ELF-1 (cell line): ENCODE measurements at places on chromosomes 6 and 20.

DNA sequence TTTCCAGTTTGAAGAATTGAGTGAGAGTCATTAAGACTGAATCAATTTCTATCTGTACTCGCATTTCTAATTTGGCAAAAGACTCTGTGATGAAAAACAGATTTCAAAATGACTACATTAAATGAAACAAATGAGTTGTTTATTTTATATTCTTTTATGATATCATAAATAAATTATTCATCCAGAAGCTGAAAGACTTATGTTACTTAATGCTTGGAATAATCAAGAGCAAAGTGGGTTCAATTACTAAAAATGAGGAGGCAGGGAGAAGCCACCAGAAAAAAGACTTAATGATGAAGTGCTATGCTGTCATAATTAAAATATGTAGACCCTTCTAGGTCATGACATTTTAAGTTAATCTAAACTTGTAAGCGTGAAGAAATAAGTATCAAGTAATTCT lies 130.6 kb upstream of the FERMT1 start:
- DNase-seq, result no peak

GRCh38 chr6:130009146-130009545 lies 9.2 kb upstream of the L3MBTL3 start:
- no peak for DNase-seq

DNA sequence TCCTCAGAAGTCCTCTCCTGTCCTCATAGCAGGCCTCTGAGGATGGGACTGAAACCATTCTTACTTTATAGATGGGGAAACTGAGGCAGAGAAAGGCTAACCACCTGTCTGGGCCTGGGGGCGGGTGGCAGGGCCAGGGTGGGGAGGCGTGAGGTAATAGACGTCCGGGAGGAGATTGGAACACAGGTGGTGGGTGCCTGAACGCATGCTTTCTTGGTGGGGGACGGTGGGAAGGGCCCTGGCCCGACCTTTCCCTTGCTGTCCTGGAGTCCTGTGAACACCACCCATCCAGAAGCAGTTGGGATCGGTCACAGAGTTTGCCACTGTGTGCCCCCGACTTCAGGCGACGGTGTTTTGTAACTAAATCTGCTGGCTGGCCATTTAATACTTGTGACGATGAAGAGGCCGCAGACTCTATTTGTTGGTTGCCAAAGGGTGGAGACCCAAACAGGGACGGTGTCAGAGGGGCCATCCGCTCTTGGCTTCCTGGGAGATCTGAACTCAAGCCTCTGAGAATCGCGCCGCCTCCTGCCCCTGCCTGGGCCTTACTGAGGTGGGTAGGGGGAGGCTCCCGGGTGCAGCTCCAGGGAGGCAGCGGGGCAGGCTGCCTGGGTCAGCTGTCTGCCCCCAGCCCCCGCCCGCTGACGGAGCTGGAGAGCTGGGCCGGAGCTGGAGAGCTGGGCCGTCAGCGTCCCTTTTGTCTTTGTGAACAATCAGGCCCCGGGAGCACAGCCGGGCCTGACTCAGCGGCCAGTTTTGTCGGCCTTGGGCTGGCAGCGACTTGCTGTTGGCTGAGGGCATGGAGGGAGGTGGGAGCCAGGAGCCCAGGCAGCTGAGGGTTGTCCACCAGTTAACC lies 4.1 kb downstream of the RBM38 start:
- peak; percentile 84 for DNase-seq

DNA sequence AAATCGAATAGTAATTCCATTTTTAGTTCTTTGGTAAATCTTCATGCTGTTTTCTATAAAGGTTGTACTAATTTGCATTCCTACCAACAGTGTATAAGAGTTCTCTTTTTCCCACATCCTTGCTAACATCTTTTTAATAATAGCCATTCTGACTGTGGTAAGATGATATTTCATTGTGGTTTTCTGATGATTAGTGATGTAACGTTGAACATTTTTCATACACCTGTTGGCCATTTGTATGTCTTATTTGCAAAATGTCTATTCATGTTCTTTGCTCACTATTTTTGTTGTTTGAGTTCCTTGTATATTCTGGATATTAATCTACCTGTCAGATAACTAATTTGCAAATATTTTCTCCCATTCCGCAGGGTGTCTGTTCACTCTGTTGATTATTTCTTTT lies 64.5 kb downstream of the LIN28B start:
- DNase-seq, result no peak

DNA sequence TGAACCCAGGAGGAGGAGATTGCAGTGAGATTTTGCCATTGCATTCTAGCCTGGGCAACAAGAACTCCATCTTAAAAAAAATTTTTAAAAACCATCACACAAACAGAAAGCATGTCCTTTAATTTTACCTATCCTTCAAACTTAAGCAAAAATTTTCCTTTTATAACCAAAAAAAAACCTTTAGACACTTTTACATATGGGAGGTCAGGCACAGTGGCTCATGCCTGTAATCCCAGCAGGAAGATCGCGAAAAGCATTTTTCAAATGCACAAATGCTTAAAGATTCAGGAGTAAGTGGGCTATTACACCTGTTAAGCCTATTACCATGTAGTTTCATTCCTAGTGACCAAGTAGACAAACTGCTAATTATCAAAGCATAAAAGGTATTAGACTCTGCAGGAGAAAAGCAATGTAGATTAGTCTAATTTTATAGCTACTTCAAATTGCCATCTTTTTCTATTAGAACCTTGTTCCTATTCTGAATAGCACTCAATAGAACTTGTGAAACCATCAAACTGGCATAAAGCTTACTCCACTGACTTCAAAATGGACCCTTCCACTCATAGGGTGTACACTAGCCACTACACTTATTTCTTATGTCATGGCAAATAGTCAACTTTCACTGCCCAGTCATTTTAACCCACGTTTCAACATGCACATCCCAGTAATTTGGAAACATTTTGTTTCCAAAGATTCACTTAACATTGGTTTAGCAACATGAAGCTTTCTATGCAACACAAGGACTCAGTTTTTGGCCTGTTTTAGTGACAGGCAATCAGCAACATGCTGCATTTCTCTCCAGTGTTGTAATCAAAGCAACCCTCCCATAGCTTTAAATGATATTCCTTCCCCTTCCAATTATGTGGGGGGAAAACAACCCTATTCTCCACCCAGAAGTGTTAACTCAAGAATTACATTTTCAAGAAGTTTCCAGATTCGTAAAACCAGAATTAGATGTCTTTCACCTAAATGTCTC lies 4.0 kb downstream of the EEF1A1 start:
- DNase-seq, result peak; percentile 17

DNA sequence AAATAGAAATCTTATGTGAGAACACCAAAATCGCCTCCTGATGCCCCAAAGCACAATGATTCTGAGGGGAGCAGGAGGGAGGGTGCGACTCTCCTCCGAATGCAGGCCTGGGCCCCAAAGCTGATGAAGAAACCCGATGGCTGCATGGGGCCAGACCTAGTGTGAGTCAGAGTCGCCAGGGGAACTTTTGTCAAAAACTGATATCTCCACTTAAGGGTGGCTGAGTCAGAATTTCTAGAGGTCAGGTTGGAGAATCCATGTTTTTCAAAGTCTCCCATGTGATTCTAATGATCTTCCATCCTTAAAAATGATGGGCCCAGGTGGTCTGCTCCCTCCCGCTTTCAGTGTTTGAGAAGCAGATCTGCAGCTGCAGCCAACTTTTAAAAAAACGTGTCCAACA lies 172.8 kb downstream of the BACH2 start:
- DNase-seq, result no peak

GRCh38 chr6:31805939-31806469 lies 762 bp downstream of the LSM2 start:
- no peak for DNase-seq

DNA sequence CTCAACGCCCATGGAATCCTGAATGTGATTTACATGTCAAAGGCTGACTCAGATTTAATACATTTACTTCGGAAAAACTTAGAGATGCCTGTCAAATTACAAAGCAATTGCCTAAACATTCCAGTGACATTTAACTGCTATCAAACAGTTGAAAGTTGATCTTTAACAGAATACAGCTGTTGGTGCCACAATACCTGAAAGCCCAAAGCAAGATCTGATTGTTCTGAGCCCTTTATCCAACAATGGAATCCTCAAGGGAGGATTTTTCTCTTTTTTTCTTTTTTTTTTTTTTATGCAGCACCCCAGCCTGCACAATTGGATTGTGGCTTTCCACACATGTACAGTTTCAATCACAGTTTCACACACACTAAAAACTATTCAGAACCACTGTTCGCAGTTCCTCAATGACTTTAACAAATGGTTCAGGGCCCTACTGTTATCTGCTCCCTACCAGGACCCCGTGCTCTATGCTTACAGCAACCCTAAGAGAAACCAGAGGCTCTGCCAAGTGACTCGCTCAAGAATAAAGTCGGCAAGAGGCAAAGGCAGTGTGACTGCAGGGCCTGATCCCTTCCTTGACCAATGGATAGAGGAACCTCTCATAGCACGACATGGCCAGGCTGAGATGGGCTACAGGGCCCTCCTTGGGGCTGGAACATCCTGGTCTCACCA lies 33.3 kb downstream of the EPB41L2 start:
- DNase-seq, result peak; percentile 30

DNA sequence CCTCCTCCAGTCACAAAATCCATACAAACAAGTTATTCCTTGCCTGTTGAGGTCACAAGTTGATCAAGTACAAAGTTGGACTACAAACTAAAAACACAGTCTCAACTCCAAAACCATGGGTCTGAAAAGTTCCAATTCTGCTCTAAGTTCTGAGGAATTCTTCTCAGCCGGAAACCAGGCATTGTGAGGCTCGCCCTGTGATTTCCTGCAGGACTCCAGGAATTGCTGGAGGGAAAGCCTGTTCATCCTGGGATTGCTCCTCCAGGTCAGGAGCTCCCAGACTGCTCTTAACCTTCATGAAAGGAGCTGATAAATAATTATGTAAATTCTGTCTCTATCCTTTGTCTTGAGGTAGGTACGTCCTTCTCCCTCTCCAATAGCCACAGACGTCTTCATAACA lies 8.5 kb downstream of the TRAM2 start:
- peak; percentile 56 for DNase-seq

DNA sequence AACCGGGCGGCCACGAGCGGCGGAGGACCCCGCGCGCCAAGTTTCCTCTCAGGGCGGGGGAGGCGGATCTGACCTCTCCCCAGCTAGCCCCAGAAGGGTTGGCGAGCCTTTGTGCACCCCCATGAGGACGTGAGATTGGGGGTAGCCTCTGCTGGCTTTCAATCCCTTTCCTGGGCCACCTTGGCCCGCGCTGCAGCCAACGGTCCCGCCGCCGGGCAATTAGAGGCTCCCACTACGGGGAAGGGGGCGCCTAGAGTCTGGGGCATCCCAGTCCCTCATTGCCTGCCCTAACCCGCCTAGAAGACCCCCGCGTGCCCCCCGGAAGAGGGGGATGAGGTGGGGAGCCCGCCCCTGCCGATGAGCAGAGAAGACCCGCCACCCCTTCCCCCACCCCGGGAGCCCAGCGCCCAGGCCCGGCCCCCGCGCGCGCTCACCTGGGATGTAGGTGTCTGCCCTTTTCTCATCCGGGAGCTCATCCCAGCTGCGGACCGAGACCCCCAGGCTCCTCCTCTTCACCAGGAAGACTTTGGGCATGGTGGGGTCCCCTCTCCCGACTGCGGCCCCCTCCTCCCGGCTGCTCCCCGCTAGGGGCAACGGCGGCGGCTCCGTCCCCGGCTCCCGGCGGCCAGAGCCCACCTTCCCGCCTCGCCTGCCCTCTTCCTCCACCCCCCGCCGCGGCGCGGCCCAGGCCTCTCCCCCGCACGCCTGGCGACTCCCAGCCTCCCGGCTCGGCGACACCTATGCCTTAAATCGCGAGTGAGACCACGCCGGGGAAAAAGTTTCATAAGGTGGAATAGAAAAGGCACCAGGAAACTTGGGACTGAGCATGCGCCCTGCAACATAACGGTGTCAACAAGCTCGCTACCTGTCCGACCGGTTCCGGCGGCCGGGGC lies at the start of gene OVOL2:
Gene OVOL2, minus strand, starts transcription at position 816 of the 893 bp plus-strand sequence. Its CDS starts 282 bp downstream, at position 534.
- DNase-seq, result peak; percentile 81

GRCh38 chr6:54633601-54634000 lies 213.0 kb upstream of the FAM83B start:
- no peak for DNase-seq

DNA sequence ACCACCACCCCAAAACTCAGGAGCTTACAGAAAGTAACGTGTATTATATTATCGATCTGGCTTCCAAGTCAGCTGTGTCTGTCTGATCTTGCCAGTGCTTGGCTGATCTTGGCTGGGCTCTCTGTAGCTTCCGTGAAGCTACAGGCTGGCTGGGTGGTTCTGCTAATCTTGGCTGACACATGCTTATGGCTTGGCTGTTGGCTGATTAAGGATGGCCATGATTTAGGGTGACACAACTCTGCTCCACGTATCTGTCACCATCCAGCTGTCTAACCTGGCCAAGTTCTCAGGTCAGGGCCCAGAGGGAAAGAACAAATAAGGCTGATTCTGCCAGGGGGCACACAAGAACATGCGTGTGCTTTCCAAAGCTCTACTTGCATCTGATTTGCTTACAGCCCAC lies 64.7 kb upstream of the PRL start:
- DNase-seq, result no peak

DNA sequence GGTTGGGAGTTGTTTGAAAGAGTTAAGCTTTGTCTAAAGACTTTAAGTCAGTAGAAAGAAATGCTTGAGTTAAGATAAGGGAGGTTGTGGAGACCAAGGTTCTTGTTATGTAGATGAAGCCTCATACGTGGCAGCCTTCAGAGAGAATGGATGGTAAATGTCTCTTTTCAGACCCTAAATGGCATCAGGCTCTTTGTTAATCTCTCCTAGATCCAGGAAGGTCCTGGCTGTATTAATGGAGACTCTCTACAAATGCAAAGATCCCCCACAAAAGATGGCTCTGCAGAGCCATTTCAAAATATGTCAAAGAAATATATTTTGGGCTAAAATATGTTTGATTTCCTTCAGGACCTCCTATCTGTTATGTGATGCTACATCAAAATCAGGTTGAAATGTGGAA lies 161.6 kb downstream of the ADAT2 start:
- DNase-seq, result peak; percentile 41

DNA sequence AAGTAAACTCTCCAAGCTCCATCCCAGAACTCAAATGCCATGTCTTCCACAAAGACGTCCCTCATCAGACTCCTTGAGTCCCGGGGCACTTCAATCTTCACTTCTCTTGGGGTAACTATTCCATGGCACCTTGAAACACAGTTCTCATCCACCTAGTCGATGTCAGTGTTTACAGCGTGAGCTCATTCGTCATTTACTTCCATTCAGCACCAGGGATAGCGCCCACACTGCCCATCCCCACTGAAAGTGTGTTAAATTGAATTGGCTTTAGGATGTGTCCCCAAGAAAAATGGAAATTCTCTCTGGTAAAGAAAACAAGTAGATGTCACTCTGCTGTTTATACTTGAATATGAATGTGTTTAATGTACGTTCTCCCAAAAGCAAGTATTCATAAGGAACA lies 31.3 kb downstream of the KCNK15 start:
- no peak for DNase-seq

- no peak for DNase-seq
These were observed 76.0 kb downstream of the MAN1A1 start for GRCh38 chr6:119273272-119274196.
